Left renal pelvis (tissue), 4 donors: ENCODE measurements at places on chromosomes 11 and 22. TPM values are rescaled to one million over a fixed set of nuclear protein-coding genes. Genes with fewer than 3 reads are reported as not detected.

- no peak for DNase-seq
Observed at GRCh38 chr11:132501356-132501755, 1030.9 kb downstream of the OPCML start.

DNA sequence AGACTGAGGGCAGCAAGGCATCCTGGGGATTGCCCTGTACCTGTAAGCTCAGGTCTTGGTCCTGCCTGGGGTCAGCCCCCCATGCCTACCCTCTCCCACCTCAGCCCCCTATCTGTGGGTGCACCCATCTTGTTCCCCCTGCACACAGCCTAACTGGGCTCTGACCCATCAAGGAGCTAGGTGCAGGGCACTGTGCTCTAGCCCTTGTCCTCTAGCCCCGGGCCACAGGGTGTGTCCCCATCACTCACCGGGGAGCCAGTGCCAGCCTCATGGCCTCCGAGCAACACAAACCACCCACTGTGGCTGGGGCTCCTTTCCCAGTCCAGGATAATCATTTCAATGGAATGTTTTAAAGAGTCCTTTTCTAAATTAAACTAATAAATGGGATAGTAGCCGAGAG is 293.9 kb upstream of the PLET1 start:
- DNase-seq, result no peak

DNA sequence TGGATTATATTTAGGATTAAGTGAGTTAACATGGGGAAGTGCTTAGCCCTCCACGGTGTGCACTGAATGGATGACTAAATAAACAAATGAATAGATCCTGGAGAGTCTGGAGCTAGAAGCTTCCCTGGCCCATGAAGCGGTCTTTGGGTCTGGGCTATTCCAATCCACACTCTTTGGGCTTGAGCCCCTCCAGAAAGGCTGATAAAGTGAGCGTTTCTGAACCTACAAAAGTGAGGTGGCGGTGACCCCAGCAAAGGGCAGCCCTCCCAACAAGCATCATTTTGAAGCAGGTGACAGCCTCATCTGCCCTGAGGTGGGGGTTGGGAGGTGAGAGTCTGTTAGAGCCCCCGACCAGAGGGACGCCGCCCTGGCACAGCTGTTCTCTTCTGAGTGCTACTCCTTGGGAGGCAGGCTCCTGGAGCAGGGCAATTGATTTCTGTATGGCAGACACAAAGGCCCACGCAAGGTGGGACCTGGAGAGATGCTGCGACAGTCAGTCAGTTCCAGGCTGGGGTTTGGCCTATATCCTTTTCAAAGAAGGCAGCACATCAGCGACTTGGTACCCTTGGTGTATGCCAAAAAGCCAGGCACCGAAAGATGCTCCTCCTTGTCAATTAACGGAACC is 157.8 kb downstream of the CACNA1I start:
- DNase-seq, result no peak

DNA sequence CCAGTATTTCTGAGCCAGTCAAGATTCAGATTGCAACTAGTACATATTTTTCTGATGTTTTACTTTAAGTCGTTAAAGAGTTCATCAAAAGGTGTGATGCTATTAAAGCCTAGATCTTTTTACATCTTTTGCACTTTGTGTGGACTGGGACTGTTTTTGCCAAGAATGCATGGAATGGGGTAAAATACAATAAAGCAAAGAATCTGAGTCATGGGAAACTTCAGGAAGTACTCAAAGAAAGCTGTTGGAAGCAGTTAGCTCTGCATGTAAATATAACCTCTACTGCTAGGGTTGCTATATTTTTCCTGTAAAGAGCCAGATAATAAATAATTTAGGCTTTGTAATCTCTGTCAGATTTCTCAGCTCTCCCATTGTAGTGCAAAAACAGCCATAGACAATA is 20.9 kb downstream of the ATXN10 start:
- no peak for DNase-seq

DNA sequence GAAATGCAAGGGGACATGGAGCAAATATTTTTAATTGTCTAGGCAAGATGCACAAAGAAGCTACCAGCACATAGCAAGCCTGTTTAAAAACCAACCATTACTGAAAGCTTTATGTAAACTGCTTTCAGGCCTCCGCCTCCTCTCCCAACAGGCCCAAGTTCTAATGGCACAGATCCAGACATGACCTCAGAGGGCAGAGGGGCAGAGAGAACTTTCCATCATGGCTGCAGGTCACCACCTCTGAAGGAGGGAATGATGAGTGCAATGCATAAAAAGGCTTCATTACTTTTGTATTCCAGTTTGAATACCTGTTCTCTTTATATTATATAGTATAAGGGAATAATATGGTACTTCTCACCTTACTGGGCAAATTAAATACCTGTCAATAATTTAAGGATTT is 15.2 kb downstream of the DDX17 start:
- no peak for DNase-seq

DNA sequence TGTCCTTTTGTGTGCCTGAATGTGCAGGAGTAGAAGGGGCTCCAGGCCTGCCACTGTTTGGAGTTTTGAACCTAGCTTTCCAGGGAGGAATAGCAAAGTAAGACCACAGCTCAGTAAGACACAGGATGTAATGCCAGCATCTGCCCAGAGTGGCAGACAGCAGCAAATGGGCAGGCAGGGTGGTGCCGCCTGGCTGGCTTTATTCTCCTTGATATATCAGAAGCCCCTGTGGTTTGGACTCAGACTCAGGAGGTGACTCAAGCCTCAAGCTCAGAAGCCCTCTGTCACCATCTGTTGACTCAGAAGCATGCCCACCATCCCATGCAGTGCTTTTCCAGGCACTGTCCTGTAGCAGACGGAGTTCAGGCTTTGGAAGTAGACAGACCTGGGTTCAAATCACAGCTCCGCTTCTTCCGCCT is 72.7 kb upstream of the TTC12 start:
- DNase-seq, result no peak

GRCh38 chr11:83122050-83122449 is 34.9 kb upstream of the PCF11 start:
- no peak for DNase-seq

GRCh38 chr22:27405672-27406388 is 395.7 kb downstream of the MN1 start:
- no peak for DNase-seq

The YAP1 gene
- 179 TPM for polyA plus RNA-seq

The TNRC6B gene
- 13.6 TPM for polyA plus RNA-seq
